ENCODE measurements at places on chromosomes 16 and 17. TPM values are rescaled to one million over a fixed set of nuclear protein-coding genes. Genes with fewer than 3 reads are reported as not detected.

DNA sequence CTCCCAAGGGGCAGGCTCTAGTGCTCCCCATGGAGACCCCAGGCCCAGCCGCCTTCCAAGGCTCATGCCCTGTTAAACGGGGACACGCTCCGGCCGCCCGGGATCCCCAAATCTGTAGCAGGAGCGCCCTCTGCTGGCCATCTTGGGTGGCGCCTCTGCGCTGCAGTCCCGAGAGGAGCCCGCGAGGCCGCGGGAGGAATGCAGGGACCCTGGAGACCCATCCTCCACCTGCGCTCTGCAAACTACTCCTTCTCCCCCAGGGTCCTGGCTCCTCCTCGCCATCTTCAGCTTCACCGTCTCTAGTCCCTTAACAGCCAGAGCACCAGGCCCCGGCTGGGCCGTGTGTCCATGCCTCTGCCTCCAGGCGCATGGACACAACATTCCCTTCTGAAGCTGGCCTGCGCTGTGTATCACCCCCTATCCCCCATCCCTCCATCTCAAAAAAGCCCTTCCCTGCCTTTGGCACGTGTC is 23.6 kb upstream of the KRT17 start:
- peak; percentile 91 for DNase-seq

GRCh38 chr17:17109907-17110306 is 67.7 kb downstream of the MPRIP start:
- peak; percentile 56 for DNase-seq

DNA sequence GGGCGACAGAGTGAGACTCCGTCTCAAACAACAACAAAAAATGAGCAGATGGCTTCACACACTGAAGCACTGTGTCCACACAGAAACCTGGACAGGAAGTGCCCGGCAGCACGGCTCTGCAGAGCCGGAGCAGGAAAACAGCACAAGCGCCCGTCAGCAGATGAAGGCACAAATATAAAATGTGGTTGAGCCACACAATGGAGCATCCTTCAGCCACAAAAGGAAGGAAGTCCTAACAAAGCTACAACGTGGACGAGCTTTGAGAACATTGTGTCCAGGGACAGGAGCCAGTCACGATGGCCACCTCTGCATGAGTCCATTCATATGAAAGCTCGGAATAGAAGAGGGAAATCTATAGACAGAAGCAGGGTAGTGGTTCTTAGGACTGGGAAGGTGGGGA is 15.7 kb downstream of the RHBDF2 start:
- DNase-seq, result no peak

DNA sequence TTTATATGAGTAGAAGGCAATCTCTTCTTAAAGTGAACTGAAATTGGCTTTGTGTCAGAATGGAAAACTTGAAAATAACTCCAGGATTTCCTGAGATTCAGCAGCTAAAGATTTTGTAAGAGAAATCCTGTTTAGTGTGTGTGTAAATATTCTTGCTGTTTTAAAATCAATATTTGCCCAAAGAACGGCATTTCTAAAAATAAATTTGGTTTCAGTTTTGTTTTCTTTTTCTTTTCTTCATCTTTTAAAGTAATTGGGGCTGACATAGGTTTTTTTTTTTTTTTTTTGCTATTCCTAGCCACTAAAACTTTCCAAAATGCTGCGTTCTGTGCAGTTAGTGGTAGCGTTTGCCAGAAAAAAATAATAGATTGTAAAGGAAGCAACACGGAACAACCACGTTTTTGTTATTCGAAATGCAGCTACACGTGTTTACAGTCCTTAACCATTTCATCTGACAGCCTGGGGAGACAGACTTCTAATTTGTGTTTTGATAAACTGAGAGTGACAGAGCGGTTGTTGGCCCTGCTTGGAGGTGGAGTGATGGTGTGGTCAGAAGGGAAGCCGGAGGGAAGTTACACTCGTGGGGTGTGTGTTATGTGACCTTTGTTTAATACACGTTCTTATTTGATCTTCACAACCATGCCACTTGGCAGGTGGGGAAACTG is 21.6 kb upstream of the SMPD3 start:
- DNase-seq, result peak; percentile 25

DNA sequence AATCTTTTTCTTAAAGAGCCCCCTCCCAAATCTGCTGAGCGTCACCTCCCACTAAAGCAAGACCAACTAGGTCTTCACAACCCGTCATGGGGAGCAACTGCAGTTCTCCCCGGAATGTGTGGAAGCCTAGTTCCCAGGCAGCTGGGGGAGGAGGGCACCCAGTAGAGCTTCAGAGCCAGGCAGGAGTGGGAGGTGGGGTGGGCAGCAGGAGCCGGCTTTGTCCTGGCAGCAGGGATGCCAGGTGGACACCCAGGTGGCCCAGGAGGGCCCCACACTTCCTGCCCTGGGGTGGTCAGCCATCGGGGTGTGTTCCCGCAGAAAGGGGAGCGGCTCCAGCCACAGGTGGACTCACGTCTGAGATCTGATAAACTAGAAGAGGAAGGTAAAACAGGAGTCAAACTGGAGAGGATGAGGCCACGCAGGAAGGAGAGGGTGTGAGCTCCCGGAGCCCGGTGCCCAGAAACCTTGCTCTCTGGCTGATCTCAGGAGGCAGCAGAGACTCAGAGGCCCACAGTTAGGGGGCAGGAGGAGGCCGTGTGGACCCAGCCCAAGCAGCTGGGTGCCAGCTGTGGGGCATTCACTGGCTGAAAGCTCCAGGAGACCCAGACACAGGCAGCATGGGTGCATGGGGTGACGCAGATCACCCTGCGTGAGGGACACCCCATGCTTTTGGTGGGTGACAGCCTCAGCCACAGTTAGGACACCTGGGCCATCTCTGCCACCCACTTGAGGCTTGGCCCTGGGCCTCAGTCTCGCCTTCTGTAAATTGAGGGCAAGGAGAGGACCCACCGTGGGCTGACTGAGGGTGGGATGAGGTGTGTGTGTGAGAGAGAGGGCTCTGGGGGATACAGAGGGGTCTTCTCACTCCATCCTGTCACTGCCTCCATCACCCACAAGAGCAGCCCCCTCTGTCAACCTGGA is 260.8 kb upstream of the TNRC6C start:
- no peak for DNase-seq

CD2BP2 gene
- 61.4 TPM for total RNA-seq

CHD9NB gene
- total RNA-seq, result not detected

CPHXL2 gene
- total RNA-seq, result not detected
